ENCODE measurements at places on chromosomes 5 and 9. TPM values are rescaled to one million over a fixed set of nuclear protein-coding genes. Genes with fewer than 3 reads are reported as not detected.

DNA sequence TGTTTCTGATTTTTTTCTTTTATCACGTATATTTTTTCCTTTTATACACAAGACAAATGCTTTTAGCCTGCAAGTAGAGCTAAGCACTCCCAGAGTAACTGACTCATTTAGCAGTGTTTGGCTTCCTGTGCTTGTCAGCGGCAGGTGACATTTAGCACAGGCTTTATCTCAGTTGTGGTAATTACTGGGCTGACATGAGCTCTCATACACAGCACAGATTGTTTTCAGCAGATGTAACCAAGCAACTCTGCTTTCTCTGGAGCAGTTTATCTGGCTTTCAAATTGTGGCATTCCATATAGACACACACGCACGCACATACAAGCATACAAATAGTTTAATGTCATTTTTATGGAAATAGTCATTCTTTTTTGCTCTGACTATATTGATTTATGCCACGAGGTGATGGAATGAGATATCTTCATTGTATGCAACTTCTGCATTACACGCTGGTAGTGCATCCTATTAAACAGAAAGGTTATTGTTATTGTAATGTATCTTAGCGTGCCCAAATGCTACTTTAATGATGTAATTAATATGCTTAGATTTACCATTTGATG lies 379.0 kb upstream of the GRAMD2B start:
- no peak for DNase-seq

DNA sequence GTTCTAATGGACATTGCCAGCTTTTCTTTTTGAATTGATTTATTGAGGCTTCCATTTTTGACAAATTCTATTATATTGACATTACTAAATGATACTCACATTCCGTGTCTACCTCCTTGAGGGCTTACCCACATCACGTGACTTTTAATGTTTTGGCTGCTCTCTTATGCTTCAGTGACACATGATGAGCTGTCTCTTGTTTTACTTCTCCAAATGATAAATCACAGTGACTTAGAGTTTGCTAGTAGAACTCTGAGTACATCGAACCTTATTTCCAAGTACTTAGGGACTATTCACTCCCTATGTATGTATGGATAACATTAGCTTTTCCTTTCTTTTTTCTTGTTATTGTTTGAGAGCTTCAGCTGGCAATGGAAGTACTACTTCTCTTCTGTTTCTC lies 169.8 kb upstream of the KCNN2 start:
- no peak for DNase-seq

DNA sequence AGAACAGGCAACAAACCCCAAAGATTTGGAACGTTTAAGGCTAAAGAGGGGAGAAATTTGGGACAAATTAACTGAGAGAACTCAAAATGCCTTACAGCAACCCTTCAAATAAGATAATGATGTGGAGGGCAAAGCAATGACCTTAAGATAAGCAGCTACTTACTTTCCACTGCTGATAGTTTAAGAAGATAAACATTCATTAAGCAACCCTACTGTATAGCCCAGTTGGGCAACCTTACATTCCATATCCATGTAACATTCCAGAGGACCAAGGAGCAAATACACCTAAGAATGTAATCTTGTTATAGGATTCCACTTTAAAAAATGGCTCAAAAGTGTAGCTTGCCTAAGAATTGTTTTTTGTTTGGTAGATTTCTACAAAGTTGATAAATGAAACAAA lies 14.8 kb downstream of the ETF1 start:
- DNase-seq: no peak

DNA sequence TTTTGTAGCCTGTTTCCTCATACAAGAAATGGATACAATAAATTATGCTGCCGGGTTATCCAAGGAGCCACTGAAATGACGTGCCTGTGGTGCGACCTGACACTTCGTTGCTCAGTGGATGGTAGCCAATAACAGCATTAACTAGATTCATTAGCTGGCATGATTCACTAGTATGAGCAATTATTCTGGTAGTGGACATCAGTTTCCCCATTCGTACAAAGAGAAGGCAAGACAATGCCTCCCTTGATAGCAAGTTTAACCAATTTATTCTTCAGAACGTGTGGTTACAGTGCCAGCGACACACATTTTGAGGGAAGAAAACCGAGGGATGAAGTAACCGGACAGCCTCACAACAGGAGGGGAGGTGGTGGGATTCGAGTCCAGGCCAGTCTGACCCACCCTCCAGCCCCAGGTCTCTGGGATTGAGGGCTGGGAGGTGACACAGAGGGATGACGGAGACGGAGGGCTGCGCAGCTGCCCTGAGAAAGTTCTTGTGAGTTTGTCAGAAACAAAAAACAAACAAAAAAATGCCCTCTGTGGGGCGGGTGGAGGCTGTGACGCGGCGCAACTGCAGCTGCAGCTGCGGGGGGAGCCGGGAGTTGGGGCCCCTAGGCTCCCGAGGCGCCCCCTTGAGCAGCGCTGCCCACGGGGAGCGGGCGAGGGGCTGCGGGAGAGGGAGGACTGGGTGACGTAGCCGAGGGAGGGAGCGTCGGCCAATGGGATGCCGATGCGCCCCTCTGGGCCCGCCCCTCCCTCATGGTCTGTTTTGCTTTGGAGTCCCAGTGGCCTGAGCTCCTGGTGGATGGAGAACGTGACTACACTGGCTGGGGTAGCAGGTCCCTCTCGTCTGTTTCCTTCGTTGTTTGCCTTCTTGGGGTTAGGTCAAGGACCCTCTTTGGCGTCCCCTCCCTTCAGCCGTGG lies 10.9 kb downstream of the LHX2 start:
- no peak for DNase-seq

C9orf43 gene
- total RNA-seq: 0.36 TPM

DNA sequence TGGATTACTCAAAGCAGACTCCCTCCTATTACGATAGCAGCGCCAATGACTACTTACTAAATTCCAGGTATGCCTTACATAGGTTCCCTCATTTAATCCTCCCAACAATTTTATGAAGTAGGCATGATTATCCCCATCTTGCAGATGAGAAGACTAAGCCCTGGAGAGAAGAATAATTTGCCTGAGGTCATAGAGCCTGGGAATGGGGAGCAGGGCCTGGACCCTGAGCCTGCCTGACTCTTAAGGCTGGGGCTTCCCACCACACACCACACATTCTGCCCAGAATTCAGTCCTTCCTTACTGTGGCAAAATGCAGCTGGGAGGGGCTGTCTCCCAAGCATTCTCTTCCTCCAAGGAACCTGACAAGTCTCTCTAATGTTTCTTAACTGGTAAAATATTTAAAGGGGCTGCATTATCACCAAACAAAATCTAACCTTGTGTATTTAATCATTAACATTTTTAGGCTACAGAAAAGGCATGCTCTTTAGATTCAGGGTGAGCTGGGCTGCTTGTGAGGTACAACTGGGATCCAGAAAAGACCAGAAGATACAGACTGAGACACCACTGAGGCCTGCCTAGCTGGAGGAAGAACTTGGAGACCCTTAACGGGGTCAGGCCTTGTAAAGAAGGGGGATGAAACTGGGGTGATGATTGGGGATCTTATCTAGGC lies 26.1 kb downstream of the LHFPL2 start:
- no peak for DNase-seq

- no peak for DNase-seq
These were observed 509.2 kb downstream of the ZNF608 start for GRCh38 chr5:124237206-124237695.

All from activated naive CD8-positive, alpha-beta T cell treated with anti-CD3 and anti-CD28 coated beads, Interleukin-2, amount 10 ng/mL, durations not matched to agents 7 days and 5 days (primary cell).